ENCODE measurements at places on chromosomes 3 and 15.

GRCh38 chr15:101521069-101521468 is 31.6 kb upstream of the PCSK6 start:
- no peak for DNase-seq

DNA sequence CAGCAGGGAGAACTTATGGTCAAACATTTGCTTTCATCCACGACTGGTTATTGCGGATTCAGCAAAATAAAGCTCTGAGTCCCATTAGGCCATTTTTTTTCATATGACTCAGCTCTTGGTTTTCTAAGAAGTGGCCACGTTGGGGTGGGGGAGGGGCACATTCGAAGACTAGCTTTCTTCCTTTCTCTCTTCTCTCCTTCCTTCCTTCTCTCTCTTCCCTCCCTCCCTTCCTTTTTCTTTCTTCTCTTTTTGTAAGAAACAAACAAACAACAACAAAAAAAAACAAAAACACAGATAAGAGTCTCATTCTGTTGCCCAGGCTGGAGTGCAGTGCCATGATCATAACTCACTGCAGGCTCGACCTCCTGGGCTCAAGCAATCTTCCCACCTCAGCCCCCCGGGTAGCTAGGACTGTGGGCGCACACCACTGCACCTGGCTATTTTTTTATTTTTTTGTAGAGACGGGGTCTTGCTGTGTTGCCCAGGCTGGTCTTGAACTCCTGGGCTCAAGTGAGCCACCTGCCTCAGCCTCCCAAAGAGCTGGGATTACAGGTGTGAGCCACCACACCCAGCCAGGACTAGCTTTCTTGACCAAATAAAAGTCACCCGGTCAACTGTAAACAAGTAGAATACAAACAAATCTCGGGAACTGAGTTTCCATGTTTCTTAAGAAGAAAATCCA is 41.6 kb downstream of the ABCC5 start:
- no peak for DNase-seq

GRCh38 chr3:72970942-72971341 is 25.7 kb upstream of the PPP4R2 start:
- no peak for DNase-seq

GRCh38 chr3:138046955-138047354 is 37.0 kb downstream of the CLDN18 start:
- no peak for DNase-seq

DNA sequence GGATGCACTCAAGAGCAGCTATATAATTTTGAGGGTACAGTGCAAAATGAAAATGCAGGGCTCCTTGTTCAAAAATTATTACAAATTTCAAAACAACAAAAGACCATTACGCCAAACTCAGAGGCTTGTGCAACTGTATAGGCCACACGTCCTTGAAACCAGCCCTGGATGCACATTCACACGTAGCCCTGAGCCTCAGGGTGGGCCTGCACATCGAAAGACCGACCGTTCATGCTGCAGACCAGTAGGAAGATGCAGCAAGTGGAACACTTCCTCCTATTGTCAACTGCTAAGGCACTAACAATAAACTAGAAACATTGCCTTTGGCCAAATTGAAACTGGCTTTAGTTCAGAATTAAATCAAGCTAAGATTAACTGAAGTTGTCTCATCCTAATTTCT is 174.7 kb downstream of the SHOX2 start:
- DNase-seq, result no peak

DNA sequence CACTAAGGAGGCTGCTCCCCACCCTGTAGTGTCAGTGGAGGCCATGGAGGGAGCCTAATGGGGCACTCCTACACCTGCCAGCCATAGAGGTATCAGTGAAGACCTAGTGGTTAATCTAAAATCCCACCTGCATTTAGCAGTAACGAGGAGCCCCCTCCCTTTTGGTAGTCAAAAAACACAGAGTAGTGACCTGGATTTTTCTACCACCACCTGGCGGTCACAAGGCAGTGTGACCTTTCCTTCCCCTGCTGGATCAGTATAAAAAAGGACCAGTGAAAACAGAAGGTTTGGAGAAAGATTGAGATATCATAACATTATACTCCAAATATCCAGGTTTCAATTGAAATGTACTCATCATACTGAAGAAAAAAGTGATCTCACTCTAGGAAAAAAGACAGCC is 241.2 kb downstream of the PYDC2 start:
- DNase-seq, result no peak

DNA sequence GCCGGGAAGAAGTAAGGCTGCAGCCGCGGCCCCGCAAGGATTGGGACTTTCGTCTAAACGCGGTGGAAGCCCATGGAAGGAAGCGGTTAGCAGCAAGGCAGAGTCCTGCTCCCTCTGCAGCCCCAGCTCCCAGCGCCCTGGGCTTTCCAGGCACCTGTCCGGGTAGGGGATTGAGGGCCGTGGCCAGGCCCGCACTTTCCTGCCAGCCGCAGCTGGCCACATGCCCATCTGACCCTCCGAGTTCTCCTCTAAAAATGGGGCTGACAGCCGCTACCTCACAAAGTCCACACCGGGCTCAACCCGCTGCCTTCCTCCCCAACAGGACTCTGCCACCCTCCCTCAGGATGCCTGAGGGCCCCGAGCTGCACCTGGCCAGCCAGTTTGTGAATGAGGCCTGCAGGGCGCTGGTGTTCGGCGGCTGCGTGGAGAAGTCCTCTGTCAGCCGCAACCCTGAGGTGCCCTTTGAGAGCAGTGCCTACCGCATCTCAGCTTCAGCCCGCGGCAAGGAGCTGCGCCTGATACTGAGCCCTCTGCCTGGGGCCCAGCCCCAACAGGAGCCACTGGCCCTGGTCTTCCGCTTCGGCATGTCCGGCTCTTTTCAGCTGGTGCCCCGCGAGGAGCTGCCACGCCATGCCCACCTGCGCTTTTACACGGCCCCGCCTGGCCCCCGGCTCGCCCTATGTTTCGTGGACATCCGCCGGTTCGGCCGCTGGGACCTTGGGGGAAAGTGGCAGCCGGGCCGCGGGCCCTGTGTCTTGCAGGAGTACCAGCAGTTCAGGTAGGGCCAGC is 1.9 kb downstream of the NEIL1 start:
- DNase-seq, result no peak
